ENCODE measurements at places on chromosomes 16 and 17.
A peak's percentile ranks its signal among the peaks of the same experiment; 100 is the strongest.

DNA sequence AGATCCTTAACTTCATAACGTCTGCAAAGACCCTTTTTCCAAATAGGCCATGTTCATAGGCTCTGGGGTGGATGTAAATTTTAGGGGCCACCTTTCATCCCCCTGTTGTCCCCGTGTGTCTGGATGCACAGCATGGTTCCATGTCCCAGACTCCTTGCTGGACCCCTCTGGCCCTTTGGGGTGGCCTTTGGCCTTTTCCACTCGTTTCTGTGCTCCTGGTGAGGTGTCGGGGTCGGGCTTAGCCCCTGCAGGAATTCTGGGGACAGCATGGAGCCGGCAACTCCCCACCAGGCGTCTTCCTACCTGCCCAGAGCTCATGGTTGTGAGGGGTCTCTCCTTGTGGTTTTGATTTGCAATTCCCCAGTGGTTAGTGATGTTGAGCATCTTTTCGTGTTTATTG is 183.5 kb downstream of the SEC14L1 start:
- peak; percentile 32 for DNase-seq

DNA sequence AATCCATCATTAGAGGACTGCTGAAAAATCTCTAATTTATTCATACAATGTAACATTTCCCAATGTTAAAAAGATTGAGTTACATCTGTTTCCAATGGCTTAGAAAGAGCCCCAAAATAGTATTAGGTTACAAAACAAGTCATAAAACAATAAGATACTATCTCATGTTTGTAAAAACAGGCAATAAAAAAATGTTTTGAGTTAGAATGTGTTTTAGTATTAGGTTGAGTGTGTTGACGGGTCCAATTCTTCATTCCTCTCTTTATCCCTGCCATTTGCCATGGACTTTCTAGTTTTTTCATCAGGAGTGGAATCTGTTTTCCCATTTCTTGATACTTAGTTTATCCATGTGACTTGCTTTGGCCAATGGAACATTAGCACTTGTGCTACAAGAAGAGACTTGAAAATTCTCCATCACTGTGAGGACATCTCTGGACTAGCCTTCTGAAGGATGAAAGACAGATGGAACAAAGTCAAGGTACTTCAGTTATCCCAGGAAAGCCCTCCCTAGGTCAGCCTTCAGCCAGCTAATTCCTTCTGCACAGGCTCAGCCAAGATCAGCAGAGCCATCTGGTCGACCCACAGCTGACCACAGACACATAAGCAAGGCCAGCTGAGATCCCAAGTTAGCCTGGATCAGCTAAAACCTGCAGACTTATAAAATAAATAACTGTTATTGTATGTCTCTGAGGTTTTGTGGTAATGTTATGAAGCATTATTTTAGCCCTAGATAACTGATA is 83.3 kb downstream of the HS3ST3A1 start:
- no peak for DNase-seq

DNA sequence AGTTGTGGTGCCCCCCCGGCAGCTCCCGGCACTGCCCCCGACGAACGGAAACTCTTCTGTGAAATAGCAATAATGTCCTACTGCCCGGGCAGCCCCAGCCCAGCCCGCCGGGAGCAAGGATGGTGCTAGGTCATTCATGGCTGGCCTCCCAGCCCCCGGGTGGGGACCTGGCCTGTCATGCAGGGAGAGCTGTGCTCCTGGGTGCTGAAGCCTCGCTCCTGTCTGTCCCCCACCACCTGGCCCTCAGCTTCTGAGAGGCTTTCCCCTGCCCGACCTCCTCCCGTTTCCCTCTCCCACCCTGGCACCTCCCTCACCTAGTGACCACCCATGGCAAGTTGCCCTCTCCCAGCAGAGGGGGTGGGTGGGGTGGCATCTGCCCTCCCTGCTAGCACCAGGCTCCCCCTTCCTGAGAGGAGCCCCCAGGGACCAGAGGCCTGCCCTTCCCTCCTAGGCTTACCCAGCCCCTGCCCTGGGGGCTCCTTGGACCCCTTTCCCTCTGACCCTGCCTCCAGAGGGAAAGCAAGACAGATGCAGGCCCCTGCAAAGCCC is 13.5 kb downstream of the PAM16 start:
- no peak for DNase-seq

- DNase-seq, result no peak
Measured at GRCh38 chr16:29784157-29784556, 6.1 kb downstream of the ZG16 start.

- peak; percentile 88 for DNase-seq
Measured at GRCh38 chr17:78351449-78352006, 8.3 kb downstream of the SOCS3 start.

DNA sequence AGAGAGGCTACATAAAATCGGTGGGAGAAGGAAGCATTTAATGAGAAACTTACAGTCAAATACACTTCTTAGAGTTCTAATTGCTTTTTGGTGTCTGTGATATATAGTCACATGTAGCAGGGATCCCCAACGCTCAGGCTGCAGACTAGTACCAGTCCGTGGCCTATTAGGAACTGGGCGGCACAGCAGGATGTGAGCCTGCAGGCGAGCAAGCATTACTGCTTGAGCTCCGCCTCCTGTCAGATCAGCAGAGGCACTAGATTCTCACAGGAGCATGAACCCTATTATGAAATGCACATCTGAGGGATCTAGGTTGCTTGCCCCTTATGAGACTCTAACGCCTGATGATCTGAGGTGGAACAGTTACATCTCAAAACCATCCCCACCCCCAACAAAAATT is 158.5 kb downstream of the TANC2 start:
- no peak for DNase-seq

- DNase-seq, result no peak
Measured at GRCh38 chr17:41985919-41986318, 19.3 kb downstream of the CNP start.

GRCh38 chr16:24062270-24062817 is 193.8 kb upstream of the CACNG3 start:
- DNase-seq, result no peak

- DNase-seq, result no peak
Measured at GRCh38 chr16:77700846-77701245, 21.5 kb upstream of the NUDT7 start.

GRCh38 chr16:70701596-70701995 is 15.7 kb upstream of the MTSS2 start:
- no peak for DNase-seq

All from right forelimb (tissue), 1 donor.